ENCODE measurements at places on chromosomes 2 and 18. TPM values are rescaled to one million over a fixed set of nuclear protein-coding genes. Genes with fewer than 3 reads are reported as not detected.

DNA sequence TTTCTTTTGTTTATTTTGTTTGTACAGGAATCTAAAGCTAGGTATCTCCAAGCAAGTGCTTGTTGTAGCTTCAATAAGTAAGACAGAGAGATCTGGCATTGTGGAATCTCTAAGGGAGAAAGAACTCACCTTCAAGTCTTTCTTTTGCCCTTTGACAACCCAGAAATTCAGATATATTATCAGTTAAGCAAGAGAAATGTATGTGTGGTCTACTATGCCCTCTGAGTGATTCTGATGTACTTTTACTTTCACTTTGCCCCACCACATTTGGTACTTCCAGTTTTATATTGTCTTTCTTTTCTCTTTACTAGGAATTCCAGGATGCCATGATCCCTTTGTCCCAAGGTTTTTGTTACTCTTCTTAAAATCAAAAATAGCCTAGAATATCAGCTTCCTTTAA, 259.6 kb upstream of the PIK3C3 start:
- DNase-seq = no peak

GRCh38 chr2:157185476-157186227, 71.9 kb upstream of the GALNT5 start:
- DNase-seq = no peak

Gene LIPT1
- total RNA-seq = 6.3 TPM

GRCh38 chr2:857081-857480, 93.6 kb upstream of the SNTG2 start:
- DNase-seq = no peak

- DNase-seq = no peak
Measured at GRCh38 chr2:12032975-12033374, 286.5 kb downstream of the LPIN1 start.

DNA sequence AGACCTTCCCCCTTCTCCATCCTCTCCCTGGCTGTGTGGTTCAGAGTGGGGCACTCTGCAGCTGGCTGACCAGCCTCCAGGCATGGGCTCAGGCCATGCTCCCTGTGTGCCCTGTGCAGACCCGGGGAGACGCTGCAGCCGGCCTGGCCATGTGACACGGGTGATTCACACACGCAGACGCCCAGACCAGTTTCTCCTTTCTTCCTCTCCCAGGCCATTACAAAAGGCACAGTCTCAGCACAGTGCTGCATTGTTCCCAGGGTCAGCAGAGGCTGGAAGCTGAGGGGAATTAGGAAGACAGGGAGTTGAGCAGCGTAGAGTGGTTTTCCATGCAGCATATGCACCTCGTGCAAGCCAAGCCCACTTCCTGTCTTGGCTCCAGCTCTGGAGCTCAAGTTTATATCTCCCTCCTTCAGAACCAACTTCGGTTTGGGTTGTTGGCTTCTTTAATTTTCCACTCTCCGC, 288.5 kb downstream of the TNS1 start:
- DNase-seq = no peak

DNA sequence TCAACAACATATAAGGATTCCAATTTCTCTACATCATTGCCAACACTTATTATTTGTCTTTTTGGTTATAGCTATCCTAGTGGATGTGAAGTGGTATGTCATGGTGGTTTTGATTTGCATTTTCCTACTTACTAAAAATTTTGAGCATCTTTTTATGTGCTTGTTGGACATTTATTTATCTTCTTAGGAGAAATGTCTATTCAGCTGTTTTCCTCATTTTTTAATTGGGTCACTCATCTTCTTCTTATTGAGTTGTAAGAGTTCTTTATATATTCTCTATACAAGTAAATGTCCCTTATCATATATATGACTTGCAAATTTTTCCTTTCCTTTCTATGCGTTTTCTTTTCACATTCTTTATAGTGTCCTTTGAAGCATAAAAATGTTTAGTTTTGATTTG, 4.7 kb upstream of the CCL20 start:
- no peak for DNase-seq

DNA sequence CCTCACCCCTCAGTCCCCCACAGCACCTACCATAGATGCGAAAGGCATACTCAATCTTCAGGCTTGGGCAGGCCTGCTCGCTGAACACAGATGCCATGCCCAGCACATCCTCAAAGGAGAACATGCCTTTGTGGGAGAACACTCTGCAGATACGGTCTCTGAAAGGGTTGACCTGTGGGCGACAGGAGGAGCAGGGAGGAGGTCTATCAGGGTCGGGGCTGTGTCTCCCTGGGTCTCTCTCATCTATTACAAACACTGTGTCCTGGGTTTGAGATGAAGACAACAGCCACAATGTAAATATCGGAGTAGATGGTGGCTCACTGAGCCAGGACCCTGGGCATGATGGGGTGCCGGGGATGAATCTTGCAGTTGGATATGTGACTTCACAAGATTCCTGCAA, 46.0 kb downstream of the CIB4 start:
- no peak for DNase-seq
